ENCODE measurements at places on chromosomes 2 and 18.

- no peak for DNase-seq
Measured at GRCh38 chr2:82780050-82780449, 1679.0 kb downstream of the SUCLG1 start.

- no peak for DNase-seq
Measured at GRCh38 chr18:8221452-8221851, 387.8 kb upstream of the RAB12 start.

DNA sequence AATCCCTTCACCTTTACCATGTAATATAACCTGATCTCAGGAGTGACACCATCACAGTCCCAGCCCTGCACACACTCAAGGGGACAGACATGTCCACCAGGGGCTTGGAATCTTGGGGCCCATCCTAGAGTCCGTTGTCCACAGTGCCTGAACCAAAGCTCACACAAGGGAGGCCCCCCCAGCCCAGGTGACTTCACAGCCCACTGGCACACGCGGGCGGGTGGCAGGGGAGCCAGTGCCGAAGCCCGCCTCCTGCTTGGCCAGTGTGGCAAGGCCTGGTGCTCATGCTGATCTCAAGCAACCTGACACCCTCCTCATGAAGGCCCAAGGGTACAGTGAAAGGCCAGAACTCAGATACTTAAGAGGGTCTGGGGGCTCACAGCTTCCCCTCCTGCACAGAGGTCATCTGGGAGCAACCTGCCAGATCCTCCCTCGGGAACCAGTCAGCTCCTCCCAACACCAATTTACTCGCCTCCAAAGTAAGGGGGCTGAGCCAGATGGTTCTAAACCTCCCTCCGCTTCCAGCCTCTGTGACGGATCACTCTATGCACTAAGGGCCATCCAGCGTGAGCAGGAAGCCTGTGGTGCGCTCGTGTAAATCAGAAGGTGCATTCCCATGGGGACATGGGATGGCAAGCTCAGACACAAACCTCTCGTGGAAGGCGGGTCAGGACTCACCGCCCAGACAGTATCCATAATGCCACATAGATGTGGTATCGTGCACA, 3.2 kb upstream of the RAB17 start:
- no peak for DNase-seq

- no peak for DNase-seq
Measured at GRCh38 chr2:96819876-96820511, 3.9 kb downstream of the CNNM3 start.

- DNase-seq = no peak
Measured at GRCh38 chr2:113171334-113172075, 2.3 kb upstream of the PSD4 start.

DNA sequence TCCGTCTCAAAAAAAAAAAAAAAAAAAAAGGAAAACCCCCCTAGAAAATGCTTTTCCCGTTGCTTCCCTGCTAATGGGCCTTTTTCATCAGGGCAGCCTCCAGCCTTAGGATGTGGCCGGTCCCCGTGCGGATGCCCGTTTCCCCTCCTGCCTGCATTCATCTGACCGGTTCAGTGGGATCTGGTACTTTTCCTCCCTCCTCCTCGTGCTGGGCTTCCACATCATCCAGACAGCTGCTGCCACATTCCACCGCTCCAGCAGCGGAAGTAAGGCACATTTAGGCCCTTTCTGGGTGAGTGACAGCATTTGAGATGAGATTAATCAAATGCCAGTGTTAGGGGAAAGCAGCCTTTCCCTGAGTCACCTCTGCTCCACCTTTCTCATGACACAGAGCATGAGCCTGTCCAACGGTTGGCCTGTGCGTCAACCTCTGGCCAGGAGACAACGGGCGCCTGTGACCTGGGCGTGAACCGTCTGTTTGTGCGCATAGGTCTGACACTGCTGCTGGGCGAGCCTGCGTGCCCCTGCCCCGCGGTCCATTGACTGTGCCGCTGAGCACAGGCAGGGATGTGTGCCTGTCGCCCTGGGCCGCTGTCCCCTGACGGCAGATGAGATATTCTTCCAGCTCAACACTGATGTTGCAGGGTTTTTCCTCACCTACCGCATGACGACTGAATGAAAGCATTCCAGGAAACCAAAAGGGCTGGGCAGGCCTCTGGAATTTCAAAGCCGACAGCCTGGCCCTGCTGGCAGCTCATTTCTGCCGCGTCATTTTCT, 174.0 kb downstream of the TGIF1 start:
- DNase-seq = peak; percentile 50

DNA sequence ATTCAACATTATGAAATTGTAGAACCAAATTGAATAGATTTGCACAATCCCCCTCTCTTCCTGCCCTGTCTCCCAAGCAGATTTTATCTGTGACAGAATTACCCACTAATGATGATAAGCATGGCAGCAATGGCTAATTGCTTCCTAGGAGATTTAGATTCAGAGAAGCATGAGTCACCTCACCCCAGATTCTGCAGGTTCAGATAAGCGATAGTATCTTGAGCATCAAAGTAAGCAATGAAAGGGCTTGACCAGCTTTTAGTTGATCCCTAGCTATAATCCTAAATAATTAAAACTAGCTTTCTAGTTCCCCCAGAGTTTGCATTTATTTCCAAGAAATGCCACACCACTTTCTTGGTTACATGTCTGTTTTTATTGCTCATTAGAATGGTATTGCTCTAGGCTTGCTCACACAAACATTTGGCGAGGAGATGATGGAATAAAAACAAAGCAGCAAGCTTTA, 204.3 kb downstream of the GULP1 start:
- DNase-seq = no peak

- no peak for DNase-seq
Measured at GRCh38 chr2:143345887-143346787, 216.9 kb downstream of the ARHGAP15 start.

DNA sequence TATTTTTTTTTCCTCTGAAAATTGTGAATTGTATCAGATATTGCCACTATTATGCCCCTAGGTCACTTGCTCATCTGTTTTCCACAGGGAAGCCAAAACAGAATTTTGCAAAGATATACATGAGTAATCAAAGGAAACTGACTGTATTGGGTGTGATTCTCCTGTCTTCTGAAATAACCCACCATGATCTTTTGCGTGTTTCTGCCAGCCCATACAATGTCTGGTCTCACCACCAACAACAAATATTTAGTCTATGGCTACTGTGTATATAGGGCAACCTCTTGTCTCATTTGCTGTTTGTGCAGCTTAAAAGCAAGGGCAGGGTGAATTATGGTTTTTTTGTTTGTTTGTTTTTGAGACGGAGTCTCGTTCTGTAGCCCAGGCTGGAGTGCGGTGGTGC, 26.5 kb downstream of the EPAS1 start:
- no peak for DNase-seq

GRCh38 chr2:121565389-121566250, 34.9 kb downstream of the RNU4ATAC start:
- DNase-seq = no peak

GRCh38 chr2:28463893-28464292, 32.0 kb upstream of the PLB1 start:
- no peak for DNase-seq

GRCh38 chr2:19299032-19299431, 59.4 kb downstream of the OSR1 start:
- DNase-seq = no peak

GRCh38 chr2:72770879-72771461, 54.9 kb downstream of the EXOC6B start:
- no peak for DNase-seq

- DNase-seq = no peak
Measured at GRCh38 chr2:106523976-106524665, 37.0 kb downstream of the CD8B2 start.

DNA sequence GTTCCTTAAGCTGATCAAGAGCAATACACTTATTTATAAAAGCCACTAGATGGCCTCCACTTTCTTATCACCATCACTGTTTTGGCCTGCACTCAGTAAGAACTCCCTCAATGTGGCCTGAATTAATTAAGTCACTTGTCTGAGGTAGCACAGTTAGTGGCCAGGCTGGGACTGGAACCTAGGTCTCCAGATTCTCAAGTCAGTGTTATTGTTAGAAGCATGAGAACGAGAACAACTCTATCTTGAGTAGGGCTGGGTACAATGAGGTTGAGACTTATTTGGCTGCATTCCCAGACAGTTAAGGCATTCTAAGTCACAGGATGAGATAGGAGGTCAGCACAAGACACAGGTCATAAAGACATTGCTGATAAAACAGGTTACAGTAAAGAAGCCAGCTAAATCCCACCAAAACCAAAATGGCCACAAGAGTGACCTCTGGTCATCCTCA, 115.8 kb downstream of the SS18 start:
- DNase-seq = no peak

- DNase-seq = no peak
Measured at GRCh38 chr2:111061191-111061590, 59.5 kb upstream of the BCL2L11 start.

DNA sequence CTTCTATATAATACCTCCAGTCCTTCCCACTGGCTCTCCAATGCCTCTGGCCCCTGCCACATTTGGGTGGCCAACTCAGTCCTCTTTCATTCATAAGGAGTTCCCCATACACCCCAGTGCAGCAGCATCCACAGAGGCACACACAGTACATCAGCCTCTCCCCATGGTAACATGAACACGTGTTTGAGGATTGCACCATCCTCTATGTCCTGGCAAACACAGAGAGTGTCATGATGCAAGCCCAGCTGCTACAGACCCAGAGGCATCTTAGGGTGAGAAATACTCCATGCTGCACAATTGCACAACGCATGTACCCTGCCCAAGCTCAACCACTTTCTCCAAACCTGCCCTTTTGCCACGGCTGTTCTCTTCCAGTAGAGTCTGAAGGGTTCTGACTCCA, 11.5 kb downstream of the IGFBP5 start:
- DNase-seq = peak; percentile 86

Data from tibial nerve (tissue), 4 donors.